Spinal cord (tissue), 10 donors: ENCODE measurements at places on chromosomes 2 and 18.

DNA sequence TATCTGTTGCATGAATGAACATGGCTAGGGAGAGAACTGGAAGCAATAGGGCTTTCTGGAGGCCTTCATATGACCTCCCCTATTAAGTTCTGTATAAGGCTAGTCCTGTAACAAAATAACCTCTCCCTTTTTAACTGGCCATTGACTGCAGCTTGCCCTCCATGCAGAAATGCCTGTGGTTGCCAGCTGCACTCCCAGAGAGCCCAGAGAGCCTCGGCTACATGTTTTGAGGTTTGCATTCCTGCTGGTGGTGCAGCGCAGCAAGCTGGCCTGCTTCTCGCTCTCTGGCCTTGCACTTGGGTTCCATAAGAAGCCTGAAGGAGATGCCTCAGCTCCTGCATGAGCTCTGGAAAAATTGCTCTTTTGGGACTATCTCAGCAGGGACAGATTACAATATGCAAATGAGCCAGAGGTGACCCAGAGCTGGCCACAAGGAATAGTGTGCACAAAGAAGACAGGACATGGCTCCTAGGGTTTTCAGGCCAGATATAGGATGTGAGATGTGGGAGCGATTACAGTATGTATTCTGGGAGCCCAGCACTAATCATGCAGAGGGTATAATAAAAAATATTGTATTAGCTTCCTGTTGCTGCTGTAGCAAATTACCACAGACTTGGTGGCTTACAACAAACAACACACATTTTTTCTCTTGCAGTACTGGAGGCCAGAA lies 186.7 kb downstream of the INSIG2 start:
- DNase-seq, result peak; percentile 11

DNA sequence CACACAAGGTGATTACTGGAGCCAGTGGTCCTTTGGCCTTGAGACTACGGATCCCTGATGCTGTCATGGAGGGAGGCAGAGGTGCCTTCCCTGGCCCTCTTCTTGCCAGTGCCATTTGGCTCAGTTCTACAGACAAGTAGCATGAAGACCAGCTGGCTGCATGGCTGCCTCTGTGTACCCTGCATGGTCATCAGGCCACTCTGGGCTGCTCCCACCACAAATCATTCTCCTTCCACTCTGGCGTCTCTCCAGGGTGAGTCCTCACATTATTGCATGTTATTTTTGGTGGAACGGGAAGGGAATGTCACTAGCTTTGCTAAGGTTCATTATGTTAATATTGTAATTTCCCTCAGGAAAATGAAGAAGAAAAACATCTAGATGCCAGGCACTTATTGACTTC lies 229.8 kb downstream of the VAPA start:
- DNase-seq, result no peak

- peak; percentile 50 for DNase-seq
Measured at GRCh38 chr2:12935796-12936195, 219.1 kb downstream of the TRIB2 start.

DNA sequence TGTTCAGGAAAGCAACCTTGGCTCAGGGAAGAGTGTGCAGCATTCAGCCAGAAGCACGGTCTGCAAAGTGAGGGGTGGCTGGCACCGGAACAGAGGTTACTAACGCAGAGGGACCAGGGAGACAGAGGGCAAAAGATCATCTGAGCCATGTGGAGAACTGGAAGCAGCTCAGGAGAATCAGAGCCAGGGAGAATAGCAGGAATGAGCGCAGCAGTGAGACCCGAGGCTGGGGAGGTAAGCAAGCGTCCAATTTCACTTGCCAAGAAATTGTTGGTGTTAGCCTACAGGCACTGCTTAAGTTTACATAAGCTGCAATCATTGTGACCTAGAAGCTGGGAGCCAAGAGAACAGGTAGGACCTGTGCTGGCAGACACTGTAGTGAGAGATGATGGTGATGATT lies 372.6 kb upstream of the POU3F3 start:
- DNase-seq, result no peak

- DNase-seq, result peak; percentile 20
Measured at GRCh38 chr2:101193033-101193626, 41.9 kb upstream of the TBC1D8 start.
